Stimulated activated CD8-positive, alpha-beta memory T cell treated with anti-CD3 and anti-CD28 coated beads, Interleukin-7, amount 100 ng/mL, for 48 hours (primary cell): ENCODE measurements at places on chromosomes 1 and 21.

GRCh38 chr1:942411-942821, 16.6 kb downstream of the NOC2L start:
- no peak for DNase-seq

DNA sequence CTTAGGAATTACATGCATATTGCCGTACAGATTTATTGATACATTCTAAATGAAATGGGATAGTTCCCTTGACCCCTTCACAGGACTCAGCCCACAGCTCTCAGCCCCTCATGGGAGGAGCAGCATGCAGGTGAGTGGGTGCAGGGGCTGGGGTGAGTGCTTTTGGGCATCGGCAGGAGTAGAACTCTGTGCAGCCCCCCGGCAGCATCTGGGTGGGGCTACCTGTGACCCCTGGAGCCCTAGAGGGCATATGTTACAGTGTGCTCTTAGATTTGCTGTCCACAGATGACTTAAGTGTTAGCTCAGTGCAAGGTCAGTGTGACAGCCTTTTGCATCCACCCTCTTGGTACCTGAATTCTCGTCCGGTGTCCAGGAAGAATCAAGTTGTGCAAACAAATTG, 120.3 kb downstream of the GALNT2 start:
- no peak for DNase-seq

DNA sequence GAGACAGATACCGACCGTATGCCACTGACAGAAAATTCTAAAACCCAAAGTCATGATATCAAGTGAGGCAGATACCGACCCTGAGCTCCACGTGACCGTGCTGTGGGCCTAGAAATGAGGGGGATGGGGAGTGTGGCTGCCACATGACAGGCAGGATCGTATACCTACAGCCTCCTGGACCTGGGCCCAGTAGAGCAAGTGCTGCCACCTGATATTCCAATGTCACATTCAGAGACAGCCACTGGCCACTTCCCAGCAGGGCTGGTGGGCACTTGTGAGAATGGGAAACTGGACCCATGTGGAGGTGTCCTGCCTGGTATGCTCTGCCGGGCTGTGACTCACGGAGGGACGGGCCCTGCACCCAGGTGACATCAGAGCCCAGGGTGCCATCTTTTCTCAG, 44.6 kb upstream of the CLDN14 start:
- no peak for DNase-seq

GRCh38 chr1:160726114-160726497, 12.9 kb upstream of the SLAMF7 start:
- no peak for DNase-seq

DNA sequence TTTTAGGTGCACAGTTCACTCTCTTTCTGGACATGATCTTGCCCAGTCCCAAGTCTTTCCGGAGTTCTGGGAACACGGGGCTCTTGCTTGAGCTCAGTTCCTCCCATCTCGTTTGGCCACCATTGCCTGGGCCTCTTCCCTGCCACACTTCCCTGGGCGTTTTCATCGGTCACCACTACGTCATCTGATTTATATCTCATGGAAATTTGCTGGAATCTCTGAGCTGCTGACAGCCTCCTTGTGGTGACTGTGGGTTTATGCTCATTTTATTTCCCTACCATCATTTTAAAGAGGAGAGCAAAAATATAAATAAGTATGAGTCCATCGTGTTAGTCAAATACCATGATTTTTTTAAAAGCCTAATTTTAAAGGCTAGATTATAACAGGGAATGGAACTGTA, 449.1 kb upstream of the KAZN start:
- no peak for DNase-seq

DNA sequence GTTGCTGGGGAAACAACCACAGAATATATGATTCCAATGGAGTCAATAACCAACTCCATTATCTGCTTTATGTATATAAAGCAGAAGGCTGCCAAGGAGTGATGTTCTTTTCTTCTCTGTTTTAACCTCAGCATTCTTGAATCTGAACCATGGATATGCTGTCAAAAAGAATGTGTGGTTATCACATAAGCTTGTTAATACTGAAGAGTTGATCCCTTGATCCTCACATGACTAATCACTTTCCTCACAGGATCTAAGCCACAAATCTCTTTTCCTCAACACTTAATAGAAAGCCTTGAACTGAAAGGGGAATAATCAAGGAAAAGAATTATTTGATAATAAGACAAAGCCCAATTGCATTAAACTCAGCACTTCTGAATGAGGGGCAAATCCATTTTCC, 271.3 kb upstream of the KIAA0040 start:
- DNase-seq = no peak

GRCh38 chr1:78291418-78291817, 199.4 kb upstream of the PTGFR start:
- DNase-seq = no peak

DNA sequence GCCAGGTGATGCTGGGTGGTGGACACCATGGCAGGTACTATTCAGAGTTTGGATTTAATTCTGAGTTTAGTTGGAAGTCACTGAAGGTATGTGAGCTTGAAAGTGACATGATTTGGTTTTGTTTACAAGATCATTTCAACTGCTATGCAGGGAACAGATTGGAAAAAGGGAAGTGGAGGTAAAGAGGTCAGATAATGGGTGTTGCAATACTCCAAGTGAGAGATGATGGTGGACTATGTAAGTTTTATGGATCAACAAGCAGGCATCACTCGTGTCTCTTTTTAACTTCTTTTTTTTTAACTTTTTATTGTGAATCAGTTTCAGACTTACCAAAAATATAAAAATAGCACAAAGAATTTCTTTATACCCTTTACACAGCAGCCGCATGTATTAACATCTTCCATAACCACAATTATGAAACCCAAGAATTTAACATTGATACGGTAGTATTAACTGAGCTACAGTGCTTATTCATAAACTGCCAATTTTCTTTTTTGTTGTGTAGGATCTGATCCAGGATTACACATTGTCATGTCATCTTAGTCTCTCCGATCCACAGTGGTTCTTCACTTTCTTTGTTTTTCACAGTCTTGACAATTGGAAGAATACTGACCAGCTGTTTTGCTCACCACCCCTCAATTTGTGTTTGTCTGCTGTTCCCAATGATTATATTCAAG, 24.9 kb upstream of the NHLH2 start:
- DNase-seq = no peak

DNA sequence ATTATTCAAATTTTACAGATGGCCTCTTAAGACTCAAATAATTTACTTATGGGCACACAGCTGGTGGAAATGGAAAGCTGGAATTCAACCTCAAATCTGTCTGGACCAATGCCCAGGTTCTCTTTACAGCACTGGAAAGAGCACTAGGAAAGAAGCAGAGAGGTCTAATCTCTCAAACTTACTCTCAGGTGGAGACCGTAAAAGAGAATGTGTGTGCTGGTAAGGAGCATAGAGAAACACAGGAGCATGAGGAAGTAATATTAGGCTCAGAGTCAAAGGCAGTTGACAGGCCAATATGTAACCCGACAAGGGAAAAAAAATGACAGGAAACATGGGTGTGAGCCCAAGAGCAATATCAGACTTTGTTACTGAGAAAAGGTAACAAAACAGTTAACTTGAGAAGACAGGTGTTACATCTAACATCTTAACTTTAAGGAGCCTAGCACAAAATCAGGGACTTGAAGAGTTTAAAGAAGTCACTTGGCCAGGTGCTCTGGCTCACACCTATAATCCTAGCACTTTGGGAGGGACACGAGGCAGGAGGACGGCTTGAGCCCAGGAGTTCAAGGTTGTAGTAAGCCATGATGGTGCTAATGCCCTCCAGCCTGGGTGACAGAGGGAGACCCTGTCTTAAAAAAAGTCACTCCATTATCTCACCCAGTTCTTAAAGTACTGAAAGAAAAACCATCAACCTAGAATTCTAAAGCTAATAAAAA, 20.7 kb downstream of the PPP1R15B start:
- no peak for DNase-seq

GRCh38 chr1:156947127-156947526, 26.7 kb downstream of the LRRC71 start:
- no peak for DNase-seq

GRCh38 chr1:201396861-201397464, 2.2 kb downstream of the LAD1 start:
- DNase-seq = no peak

DNA sequence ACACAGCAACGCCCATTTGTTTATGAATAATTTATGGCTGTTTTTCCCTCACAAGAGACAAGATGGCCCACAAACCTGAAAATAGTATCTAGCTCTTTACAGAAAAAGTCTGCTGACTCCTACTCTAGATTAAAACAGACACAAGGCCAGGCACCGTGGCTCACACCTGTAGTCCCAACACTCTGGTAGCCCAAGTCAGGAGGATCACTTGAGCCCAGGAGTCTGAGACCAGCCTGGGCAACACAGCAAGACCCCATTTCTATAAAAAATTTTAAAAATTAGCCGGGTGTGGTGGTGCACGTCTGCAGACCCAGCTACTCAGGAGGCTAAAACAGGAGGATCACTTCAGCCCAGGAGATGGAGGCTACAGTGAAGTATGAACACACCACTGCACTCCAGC, 34.6 kb downstream of the LUZP1 start:
- no peak for DNase-seq

- DNase-seq = no peak
Observed at GRCh38 chr1:1680912-1681273, 11.7 kb downstream of the SLC35E2B start.

DNA sequence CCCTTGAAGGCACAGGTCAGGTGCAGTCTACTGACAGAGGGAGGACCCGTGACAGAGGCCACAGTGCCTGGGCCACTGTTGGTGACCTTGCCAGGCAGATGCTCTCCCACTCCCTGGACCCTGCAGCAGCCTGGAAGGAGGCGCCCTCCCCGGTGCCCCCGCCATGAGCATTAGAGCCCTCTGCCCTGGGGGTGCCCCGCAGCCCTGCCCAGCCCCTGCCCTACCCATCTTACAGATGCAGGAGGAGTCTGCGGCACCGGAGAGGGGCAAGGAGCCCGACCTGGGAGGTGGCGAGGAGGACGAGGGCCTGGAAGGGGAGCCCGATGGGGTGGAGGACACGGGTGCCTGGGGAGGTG, 9.7 kb upstream of the SMIM1 start:
- DNase-seq = no peak

GRCh38 chr21:42846221-42846620, 33.1 kb downstream of the WDR4 start:
- no peak for DNase-seq

- no peak for DNase-seq
Observed at GRCh38 chr21:34180826-34181359, 107.5 kb downstream of the MRPS6 start.

- DNase-seq = no peak
Observed at GRCh38 chr1:239262538-239262937, 123.8 kb upstream of the CHRM3 start.

GRCh38 chr1:55198044-55198443, 17.1 kb downstream of the USP24 start:
- no peak for DNase-seq

GRCh38 chr1:234208791-234209190, 164.5 kb upstream of the COA6 start:
- no peak for DNase-seq

GRCh38 chr21:14213164-14213563, 2.4 kb upstream of the LIPI start:
- no peak for DNase-seq

- no peak for DNase-seq
Observed at GRCh38 chr1:49225464-49225863, 448.8 kb upstream of the BEND5 start.

GRCh38 chr1:228039986-228040385, 33.2 kb downstream of the WNT3A start:
- DNase-seq = no peak

GRCh38 chr21:28447462-28447861, 545.2 kb downstream of the LTN1 start:
- no peak for DNase-seq

DNA sequence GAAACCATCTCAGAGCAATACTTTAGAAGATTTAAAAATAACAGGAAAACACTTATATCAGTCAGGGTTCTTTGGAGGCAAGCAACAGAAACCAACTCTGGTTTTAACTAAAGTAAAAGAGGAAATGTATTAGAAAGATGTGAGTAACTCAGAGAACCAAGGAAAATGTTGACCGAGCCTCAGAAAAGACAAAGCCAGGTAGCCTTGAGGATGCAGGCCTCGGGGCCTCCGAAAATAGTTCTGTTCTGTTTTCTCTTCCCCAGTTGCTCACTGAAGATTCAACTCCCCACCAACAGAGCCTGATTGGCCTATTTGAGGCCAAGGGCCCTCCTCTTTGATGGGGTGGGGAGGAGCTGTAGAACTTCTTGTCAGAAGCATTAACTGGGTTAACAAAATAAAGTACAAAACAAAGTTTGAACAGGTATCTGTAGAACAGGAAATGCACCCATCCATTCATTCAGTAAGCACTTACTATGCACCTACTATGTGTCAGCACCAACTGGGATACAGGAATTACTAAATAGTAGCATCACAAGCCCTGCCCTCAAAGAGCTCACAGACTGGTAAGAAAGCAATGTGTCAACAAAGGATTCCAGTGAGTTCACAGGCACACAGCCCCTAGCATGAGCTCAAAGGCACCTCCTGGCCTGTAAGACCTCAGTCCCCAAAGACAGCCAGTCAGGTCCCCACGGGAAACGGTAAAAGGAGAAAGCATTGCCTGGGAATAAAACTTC, 12.6 kb downstream of the SLAMF8 start:
- no peak for DNase-seq

DNA sequence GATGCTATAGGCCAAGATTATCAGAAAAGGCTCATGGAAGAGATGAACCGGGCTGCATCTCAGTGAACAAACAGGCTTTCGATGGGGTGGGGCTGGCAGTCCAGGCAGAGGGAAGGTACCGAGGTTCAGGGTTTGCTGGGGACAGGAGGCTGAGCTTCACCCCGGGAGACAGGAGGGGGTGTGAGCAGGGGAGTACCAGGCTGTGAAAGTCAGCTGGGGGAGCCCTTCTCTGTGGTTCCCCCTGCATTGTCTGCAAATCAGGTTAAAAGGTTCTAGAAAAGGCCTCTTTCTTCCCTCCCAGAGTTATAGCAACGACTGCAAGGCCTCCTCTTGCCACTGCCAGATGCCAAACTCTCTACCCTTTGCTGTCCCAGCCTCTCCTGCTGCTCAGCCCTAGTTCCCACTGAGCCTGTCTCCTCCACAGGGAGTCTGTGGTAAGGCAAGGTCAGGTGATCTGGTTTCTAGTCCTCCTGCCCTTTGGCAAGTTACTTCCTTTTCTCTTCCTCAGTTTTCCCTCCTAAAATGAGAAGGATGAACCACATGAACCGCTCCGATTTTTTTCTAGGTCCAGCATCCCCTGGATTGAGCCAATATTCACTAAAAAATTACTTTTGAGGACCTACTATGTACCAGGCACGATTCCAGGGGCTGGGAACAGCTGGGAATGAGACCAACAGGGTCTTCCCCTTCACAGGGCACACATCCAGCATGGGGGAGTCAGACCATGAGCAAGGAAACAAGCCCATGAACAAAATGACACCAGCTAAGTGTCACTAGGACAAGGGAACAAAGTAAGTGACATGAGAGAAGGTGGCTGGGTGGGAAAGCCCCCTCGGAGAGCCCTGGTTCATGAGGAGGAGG, 7.2 kb downstream of the LAD1 start:
- no peak for DNase-seq
